ENCODE measurements at places on chromosomes 7 and 10.

DNA sequence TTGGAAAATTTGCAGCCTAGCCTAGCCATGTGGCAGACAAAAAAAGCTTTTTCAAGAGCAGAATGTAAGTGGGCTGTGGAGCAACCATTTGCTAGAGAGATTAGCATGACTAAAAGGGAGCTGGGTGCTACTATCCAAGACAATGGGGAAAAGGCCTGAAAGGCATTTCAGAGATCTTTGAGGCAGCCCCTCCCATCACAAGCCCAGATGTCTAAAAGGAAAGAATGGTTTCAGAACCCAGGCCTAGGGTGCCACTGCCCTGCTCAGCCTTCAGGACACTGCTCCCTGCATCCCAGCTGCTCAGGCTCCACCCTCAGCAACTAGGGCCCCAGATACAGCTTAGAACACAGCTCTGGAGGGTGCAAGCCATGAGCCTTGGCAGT, 24.7 kb downstream of the PNLIPRP3 start:
- no peak for DNase-seq

DNA sequence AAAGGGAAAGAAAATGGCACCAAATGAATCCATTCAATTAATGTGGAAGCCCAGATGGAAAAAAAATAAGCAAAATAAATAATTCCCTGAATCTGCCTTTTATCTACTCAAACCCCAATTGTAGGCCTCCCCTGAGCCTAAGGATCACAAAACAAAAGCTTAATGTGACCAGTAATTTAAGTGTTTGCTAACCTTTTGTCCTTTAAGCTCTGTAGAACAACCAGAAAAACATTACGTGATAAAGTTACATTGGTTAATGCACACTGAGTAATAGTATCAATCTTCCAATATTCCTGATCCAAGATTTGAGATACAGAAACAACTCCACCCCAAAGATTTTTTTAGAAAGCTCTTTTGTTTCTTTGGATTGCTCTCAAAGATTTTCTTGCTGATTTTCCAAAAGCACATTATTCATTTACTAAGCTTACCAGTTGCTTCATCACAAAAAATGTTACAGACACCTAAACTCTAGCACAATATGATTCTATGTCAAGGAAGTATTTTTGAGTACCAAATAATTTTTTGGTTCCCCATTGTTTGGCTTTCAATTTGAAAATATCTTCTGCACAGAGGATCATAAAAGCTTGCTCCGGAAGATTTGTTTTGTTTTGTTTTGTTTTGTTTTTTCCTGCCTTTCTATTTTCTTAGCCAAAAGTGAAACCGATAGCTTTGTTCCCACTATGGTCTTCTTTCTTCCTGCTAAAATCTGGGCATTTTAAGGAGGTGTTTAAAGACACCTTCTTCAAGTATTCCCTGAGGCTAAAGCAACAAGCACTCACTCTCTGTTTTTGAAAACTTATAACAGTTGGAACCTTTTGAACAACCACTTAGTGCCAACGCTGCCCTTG, 54.2 kb downstream of the TRIL start:
- no peak for DNase-seq

GRCh38 chr10:103044942-103045489, 126.9 kb downstream of the CNNM2 start:
- DNase-seq = no peak

GRCh38 chr7:2553108-2553507, 2.2 kb downstream of the BRAT1 start:
- no peak for DNase-seq

DNA sequence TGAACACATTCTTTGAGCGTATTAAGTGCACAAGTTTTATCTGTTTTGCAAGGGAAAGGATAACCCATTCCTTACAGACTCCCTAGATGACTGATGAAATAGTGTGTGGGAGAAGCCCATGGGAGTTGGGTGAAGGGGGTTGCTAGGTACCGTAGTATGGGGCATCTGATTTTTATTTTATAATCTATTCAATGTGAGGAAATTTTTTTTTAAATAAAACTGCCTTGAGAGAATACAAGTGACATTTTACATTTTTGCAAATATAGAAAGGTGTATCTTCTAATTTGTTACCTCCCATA, 1.4 kb downstream of the BTAF1 start:
- DNase-seq = no peak

- DNase-seq = no peak
These were observed 18.9 kb downstream of the INSIG1 start for GRCh38 chr7:155316427-155317113.

- DNase-seq = no peak
These were observed 17.4 kb upstream of the KIF5B start for GRCh38 chr10:32073659-32074058.

DNA sequence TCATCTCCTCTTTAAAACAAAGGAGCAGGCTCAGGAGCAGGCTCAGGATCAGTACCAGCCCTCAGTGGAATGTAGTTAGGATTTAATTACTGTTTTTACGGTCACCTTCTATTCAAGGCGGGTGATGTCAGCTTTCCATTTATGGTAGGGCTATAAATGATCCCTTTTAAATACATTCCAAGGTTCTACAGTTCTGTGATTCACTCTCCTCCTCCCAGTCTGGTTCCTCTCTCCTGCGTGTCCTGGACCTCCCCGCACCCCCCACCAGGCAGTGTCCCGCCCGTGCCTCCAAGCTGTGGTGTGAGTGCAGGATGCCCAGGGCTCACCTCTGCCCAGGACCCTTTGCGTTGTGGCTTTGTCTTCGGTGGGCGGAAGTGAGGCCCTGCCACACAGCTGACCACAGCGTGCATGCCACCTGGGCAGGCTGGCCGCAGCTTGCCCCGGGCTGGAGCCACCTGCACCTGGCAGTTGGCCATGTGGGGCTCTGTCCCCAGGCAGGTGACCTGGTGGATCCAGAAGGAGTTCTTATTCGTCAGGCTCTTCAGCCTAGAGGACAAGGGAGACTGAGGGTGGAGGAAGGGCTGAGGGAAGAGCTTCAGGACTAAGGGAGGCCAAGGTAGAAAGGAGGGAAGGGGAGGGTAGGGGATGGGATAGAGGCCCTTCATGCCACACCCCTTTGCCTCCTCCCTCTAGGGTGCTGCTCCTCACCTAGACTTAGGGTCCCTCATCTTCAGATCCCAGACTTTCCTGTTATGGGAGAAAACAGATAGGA, 9.1 kb downstream of the LOXL4 start:
- no peak for DNase-seq

DNA sequence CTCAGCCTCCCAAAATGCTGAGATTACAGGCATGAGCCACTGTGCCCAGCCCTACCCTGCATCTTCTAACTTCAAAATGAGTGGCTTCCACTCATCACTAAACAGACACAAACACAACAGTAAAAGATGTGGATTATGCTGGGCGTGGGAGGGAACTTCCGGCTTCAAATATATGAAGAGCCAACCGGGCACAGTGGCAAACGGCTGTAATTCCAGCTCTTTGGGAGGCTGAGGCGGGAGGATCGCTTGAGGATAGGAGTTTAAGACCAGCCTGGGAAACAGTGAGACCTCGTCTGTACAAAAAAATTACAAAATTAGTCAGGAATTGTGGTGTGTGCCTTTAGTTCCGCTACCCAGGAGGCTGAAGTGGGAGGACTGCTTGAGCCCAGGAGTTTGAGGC, 92.2 kb upstream of the GNA12 start:
- DNase-seq = no peak

DNA sequence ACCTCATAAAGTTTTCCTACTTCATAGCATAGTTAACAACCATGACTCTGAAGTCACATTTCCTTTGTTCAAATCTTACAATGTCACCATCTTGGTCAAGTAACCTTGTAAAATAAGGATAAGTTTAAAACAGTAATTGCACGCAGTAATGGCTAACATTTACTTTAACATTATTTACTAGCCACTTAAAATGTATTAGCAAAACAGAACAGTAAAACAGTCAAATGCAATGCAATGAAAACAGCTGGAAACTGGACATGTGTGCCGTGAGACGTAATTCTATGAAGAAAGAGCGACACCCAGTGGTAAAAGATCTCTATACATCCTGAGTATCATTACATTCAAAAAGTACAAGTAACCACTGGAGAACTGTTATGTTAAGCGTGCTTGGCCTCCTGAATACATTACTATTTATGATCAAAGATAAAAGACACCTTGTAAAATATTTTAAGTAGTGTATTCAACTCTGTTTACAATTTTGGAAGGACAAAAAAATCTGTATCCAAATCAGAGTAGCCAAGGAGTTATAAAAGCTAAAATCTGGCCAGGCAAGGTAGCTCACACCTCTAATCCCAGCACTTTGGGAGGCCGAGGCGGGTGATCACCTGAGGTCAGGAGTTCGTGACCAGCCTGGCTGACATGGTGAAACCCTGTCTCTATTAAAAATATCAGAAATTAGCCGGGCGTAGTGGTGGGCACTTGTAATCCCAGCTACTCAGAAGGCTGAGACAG, 27.2 kb downstream of the ATE1 start:
- peak; percentile 58 for DNase-seq

Data from T-helper 1 cell (primary cell).